ENCODE measurements at places on chromosomes 13 and 19.

DNA sequence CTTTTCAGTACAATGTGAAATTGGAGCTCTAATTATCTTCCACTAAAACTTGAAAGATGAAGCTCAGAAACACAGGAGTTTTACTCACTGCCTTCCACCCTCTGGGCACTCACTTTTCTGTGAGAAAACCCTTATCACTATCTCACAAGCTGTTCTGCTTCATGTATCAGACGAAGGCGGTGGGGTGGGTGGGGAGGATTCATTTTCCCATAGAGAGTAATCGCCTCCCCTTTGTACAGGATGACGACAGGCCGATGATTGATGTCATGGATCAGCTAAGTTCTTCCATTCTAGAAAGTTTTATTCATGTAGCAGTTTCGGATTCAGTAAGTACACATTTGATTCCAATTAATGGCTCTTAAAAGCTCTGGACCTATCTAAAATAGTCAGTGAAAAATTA is 139.9 kb downstream of the ZAR1L start:
- no peak for DNase-seq

DNA sequence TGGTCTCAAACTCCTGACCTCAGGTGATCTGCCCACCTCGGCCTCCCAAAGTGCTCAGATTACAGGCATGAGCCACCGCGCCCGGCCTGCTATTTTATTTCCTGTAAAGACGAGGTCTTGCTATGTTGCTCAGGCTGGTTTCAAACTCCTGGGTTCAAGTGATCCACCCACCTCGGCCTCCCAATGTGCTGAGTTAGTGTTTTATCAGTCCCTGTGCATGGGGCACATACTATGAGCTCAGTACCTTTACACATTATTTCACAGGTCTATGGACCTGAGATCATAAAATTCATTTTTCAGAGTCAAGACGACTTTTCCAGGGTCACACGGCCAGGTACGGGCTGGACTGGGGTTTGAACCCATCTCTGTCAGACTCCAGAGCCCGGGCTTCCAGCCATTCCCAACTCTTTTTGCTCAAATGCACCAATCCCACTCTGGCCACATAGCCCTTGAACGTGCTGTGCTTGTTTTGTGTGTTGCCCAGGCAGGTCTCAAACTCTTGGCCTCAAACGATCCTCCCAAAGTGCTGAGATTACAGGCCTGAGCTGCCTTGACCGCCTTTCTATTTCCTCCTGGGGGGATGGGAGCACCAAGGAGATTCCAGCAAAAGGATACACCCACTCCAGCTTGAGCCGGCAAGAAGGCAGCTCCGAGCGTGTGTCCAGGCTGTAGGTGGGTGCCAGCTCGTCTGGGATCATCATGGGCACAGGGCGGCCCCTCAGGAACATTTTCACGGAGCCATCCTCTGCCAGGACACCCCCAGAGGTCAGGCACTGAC is 1.1 kb downstream of the EML2 start:
- DNase-seq = no peak

GRCh38 chr19:23118400-23118799 is 1.6 kb downstream of the ZNF730 start:
- no peak for DNase-seq

- peak; percentile 89 for DNase-seq
Measured at GRCh38 chr19:43784241-43784980, 3.6 kb upstream of the KCNN4 start.

- DNase-seq = no peak
Measured at GRCh38 chr19:48158210-48158790, 11.8 kb downstream of the LIG1 start.

- peak; percentile 9 for DNase-seq
Measured at GRCh38 chr13:64186503-64187250, 2771.0 kb upstream of the PCDH20 start.

GRCh38 chr19:41861116-41861768 is 1.2 kb downstream of the RPS19 start:
- DNase-seq = no peak

DNA sequence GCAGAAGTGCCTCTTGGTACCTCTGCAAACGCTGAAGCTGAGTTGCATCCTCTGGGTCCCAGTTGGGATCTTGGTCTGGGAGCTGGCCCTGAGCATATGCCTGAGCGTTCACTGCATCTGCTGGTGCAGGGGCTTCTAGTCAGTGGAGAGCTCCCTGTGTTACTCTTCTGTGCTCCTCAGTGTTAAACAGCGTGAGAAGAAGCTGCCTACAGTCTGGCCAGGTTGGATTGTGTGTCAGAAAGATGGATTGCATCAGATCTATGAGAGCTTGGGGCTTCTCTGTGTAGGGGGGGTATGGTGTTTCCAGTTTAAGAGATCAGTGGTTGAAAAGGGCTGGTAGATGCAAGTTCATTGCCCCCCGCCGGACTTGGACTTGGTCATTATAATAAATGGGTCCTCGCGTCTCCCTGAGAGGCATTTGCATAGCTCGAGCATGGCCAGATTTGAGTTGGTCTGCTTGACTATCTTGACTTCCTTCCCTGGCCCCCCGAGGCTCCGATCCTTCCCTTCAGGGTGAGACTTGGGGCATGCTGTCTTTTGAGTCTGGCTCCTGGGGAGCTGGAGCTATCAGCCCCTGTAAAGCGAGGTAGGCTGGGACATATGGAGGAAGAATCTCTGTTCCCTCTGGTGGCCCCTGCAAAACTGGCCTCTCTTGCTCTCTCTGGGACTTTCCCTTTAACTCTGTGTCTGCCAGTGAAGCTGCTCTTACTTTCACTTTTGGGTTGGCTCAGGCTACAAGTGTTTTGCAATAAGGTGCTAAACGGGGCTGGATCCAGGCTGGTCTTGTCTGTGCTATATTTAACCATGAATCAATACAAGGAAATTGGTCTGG is 52.9 kb downstream of the OR10H4 start:
- peak; percentile 53 for DNase-seq

GRCh38 chr13:29594303-29594709 is 1.2 kb downstream of the SLC7A1 start:
- DNase-seq = peak; percentile 66

- peak; percentile 53 for DNase-seq
Measured at GRCh38 chr19:7734220-7735203, 2.6 kb upstream of the CLEC4G start.

- DNase-seq = no peak
Measured at GRCh38 chr19:48726556-48726955, 7.0 kb upstream of the MAMSTR start.

- DNase-seq = no peak
Measured at GRCh38 chr19:30473334-30473867, 101.2 kb downstream of the ZNF536 start.

GRCh38 chr19:12884926-12885748 is 1.9 kb downstream of the KLF1 start:
- DNase-seq = peak; percentile 83

- DNase-seq = no peak
Measured at GRCh38 chr13:28582892-28583240, 76.1 kb upstream of the POMP start.

DNA sequence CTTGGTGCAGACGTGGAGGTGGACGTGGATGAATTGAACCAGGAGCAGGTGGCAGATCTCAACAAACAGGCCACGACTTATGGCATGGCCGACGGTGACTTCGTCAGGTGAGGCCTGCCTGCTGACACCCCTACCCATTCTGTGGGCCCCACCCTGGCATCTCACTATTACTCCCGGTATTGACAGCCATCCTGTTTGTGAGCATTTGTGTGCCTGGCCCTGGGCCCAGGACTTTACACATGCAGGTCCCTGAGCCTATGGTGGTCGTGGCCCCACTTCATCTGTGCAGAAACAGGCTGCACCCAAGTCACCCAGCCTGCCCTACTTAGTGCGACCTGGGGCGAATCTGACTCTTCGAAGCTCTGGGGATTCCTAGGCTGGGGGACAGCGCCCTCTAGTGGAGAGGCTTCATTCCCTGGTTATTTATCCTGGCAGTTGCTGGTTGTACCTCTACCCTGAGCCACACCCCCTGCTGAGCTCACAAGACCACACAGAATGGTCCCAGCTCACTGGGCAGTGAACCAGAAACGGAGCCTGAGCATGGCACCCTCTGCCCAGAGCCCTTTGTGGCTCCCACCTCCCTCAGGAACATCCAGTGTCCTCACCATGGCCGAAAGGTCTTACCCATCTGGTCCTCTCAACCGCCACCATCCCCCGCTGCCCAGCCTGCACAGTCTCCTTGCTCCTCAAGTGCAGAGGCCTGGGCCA is 16.9 kb downstream of the ZNF296 start:
- DNase-seq = peak; percentile 89

GRCh38 chr13:22076658-22077057 is 405.8 kb downstream of the FGF9 start:
- DNase-seq = no peak

DNA sequence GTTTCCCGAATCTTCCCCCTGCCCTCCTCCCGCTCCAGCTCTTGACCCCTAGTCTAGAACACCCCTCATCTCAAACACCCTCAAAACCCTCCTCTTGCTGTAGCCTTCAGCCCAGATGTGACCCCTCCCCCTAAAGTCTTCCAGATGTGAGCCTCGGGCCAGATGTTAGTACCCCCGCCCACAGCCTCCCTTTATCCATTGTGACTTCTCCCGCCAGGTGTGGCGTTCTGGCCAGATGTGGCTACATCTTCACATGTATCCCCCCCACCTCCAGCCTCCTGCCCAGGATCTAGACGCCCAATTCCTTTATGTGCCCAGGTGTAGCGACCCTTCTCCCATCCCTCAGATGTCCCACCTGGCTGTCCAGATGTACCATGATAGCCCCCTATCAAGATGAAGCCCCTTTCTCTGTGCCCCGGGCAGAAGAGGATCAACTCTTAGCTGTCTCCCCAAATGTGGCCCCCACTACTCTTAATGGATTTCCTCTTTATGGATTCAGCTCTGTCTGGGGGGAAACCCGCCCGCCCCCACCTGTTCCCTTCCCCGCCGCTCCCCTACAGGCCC is 517 bp upstream of the LTBP4 start:
- DNase-seq = no peak

DNA sequence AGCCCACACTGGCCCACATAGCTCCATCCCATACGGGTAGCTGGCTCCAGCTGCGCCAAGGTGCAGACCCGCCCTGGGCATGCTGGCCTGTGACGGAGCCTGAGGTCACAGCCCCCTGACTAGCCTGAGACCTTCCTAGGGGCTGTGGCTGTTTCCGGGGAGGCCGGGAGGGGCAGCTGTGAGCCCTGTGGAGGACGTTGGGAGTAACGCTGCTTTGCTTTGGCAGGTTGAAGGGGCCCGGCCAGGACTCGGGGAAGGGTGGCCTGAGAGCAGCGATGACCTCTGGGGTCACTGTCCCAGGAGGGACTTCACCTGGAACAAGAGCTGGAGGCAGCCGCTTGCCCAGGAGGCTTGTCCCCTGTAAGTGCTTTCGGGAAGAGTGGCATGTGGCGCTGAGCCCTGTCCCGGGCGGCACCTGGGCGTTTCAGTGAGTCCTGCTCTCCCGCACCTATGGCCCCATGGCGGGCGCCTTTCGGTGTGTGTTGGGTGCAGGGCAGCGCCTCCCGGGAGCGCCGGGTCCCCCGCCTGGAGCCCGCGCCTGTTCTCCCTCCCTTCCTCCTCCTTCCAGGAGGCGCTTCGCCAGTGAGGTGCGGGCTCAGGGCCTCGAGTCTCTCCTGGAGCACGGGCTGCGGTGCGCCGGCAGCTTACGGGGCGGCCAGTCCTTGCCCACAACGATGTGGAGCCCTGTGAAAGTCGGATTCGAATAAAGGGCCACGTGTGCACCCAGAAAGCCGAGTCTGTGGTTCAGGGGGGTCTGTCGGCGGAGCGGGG is 1.1 kb upstream of the FAM174C start:
- no peak for DNase-seq

GRCh38 chr19:7333198-7334118 is 15.3 kb upstream of the ARHGEF18 start:
- DNase-seq = no peak

DNA sequence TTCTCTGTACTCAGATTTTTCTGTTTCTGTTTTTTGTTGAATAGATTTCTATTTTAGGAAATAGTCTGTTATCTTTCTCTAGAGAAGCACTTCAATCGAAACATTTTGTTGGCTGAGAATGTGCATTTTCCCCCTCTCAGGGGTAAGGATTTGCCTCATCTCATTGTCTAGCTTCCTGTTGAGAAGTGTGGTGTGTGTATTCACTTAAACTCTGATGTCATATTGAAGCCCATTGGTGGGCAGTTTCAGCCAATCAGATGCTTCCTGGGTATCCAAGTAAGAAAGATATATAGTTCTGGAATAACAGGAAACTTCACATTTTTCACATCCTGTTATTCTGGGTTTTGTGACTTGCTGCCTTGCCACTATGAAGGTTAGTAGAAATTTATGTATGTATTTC is 87.6 kb downstream of the ARHGEF7 start:
- peak; percentile 55 for DNase-seq

DNA sequence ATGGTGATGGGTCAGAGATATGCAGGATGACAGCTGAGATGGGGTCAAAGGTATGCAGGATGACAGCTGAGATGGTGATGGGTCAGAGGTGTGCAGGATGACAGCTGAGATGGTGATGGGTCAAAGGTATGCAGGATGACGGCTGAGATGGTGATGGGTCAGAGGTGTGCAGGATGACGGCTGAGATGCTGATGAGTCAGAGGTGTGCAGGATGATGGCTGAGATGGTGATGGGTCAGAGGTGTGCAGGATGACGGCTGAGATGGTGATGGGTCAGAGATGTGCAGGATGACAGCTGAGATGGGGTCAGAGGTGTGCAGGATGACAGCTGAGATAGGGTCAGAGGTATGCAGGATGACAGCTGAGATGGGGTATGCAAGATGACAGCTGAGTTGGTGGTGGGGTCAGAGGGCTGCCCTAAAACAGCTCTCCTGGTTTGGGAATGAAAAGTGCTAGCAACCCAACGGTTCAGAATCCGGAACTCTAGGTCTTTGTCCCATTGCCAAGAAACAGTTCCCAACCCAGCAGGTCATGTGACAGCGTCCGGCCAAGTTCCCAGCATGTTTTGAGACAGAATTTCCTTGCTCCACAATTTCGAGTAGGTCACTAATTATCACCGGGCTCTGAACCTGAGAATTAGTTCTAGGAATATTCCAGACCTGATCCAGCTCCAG is 3.2 kb downstream of the SELENOW start:
- DNase-seq = no peak

DNA sequence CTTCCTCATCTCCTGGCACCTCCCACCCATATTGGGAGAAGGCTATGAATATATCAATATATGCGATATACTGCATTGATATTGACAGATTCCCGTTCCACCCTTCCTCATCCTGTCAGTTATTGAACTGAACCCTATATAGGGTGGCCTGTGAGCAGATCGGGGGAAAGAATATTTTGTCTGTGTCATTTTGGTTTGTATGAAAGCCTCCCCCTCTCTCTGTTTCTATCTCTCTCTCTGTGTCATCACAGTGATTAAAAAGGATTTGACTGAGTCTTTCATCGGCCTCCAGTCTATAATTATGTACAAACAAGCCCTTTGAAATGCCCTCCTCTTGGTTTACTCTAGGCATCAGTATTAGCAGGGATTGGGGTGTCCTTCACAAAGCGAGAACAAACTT is 35.7 kb downstream of the RASL11A start:
- DNase-seq = no peak

DNA sequence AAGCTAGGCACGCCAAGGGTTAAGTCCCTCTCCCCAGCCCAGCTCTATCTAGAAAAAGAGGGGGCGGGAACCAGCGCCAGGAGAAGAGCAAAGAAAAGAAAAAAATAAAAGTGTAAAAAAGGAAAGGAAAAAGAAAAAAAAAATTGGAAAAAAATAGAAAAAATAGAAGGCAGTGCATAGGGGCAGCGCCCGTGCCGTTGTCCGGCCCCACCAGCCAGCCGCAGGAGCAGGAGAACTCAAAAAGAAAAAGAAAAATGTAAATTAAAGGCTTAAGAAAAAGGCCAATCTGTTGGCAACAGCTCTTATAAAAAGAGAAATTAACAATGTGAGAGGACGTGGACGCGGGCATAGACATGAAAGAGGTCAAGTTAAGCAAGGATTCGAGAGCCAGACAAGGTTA is 105.4 kb upstream of the ZNF98 start:
- no peak for DNase-seq

- no peak for DNase-seq
Measured at GRCh38 chr13:32590266-32590665, 4.0 kb downstream of the PDS5B start.

Measured in GM03348 (cell line).